ENCODE measurements at places on chromosomes 6 and 20.

DNA sequence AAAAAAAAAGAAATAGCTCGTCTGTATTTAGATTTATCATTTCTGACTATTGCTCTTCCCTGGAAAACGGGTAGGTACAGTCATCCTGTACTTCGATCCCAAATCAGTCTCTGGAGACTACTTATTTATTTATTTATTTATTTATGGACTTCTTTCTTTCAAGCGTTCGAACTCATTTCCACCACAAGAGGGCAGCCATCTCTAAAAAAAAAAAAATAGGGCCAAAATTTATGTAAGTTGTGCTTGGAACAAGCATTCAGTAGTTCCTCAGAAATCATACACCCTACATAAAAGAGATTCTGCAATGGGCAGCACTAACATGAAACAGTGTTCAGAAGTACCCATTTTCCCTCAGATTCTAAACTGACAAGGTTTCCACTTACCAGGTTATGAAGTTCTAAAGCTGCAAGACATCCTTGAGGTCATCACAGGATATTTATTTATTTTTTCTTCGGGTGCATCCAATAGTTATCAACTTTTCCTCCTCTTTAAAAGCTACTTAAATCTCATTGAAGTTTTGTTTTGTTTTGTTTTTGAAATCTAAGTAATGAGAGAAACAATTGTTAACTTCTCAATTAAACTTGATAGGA lies 1.9 kb upstream of the BMP2 start:
- peak; percentile 16 for DNase-seq

DNA sequence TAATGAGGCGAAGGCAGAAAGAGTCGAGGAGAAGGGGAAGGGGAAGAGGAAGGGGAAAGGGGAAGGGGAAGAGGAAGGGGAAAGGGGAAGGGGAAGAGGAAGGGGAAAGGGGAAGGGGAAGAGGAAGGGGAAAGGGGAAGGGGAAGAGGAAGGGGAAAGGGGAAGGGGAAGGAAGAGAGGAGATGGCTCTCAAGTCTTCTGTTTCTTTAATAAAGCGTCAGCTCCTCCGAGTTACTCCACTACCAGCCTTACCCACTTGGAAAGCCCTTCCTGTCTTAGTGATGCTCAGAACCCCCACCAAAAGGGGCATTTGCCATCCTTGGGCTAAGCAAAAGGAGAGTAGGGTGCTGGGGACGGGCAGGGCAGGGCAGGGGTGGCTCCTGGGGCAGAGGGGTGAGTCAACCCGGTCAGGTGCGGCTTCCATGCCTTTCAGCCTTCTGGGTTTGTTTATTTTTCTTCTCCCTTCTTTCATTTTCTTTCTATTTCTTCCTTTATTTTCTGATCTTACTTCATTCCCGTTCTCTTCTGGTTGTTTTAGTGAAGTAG lies 476 bp upstream of the CLIC5 start:
- no peak for DNase-seq

DNA sequence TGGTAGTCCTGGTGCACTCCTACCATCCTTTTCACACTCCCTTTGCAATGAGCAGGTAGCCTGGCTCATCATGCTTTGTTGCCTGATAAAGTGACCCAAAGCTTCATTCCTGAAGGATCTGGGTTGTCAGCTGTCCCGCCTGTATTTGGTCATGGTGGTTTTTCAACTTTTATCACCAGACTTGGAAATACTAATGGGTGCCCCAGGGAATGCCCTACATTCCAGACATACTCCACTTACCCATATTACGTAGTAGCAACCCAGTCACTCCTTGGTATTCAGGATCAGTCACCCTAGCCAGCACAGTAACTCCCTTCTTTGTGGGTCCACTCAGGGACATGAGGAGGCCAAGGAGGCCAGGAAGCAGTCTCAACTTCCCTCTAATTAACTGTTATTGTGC lies 199.2 kb downstream of the MAFB start:
- DNase-seq, result no peak

- no peak for DNase-seq
Observed at GRCh38 chr6:124622351-124622750, 339.9 kb upstream of the RNF217 start.

GRCh38 chr6:92634561-92634960 lies 784.8 kb downstream of the EPHA7 start:
- DNase-seq, result no peak

GRCh38 chr6:1895721-1896120 lies 286.0 kb downstream of the FOXC1 start:
- DNase-seq, result no peak

DNA sequence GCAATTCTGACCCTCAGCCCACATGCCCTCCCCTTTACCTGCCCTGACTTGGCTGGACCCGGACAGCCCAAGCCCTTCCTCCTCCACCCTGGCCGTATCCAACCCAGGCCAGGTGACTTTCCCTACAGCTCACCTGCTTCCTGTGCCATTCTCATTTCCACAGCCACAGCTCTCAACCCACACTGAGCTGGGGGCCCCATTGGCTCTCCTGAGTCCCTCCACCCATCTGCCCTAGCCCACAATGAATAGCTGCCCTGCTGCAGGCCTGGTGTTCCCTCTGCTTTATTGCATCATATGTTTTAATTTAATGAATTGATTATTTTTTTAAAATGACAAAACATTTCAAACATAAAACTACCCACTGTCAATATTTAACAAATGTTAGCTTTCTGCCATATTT lies 118.5 kb upstream of the BACH2 start:
- no peak for DNase-seq

GRCh38 chr6:148247386-148248063 lies 95.1 kb upstream of the SASH1 start:
- DNase-seq, result no peak

GRCh38 chr6:158485431-158485830 lies 74.5 kb upstream of the TMEM181 start:
- no peak for DNase-seq

GRCh38 chr6:56525974-56526789 lies 116.5 kb downstream of the DST start:
- DNase-seq, result no peak

- DNase-seq, result no peak
Observed at GRCh38 chr6:71446057-71446456, 157.4 kb downstream of the OGFRL1 start.

DNA sequence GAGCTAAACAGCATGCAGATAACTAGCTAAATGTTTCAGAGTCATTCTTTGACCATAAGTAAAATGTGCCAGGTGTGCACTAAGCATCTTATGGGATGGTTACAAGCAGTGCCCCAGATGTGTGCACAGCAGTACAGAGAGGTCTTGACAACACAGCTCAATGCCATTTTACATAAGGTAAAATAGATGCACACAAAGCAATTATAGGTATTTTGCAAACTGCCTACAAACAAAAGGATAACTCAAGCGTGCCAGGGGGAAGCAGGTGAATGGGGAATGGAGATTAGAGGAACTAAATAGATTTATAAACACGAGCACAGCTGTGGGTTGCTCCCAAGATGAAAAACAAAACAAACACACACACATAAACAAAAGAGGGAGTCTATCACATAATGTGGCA lies 64.8 kb downstream of the SLC2A10 start:
- no peak for DNase-seq

GRCh38 chr6:8983202-8983688 lies 547.9 kb upstream of the SLC35B3 start:
- peak; percentile 17 for DNase-seq

GRCh38 chr6:107304421-107305025 lies 154.8 kb downstream of the PDSS2 start:
- DNase-seq, result no peak

DNA sequence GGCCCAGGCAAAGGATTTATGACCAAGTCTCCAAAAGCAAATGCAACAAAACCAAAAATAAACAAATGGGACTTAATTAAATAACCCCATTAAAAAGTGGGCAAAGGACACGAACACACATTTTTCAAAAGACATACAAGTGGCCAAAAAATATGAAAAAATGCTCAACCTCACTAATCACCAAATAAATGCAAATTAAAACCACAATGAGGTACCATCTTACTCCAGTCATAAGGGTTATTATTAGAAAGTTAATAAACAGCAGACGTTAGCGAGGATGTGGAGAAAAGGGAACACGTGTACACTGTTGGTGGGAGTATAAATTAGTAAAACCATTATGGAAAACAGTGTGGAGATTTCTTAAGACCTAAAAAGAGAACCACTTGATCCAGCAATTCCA lies 71.1 kb downstream of the CEP162 start:
- DNase-seq, result no peak

GRCh38 chr20:17698384-17698783 lies 1.4 kb upstream of the BANF2 start:
- no peak for DNase-seq

DNA sequence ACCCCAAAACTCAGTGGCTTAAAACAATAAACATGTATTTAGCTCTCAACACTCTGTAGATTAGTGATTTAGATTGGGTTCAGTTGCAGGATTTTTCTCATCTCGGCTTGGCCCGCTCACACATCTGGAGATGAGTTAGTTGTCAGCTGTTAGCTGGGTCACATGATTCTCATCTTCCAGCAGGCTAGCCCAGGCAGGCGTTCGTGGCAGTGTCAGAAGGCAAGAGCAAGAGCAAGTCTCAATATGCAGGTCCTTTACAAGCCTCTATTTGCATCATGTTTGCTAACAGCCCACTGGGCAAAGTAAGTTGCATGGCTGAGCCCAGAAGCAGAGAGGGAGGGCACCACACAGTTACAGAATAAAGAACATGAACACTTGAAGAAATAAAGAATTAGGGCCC lies 83.6 kb upstream of the MYLIP start:
- no peak for DNase-seq

DNA sequence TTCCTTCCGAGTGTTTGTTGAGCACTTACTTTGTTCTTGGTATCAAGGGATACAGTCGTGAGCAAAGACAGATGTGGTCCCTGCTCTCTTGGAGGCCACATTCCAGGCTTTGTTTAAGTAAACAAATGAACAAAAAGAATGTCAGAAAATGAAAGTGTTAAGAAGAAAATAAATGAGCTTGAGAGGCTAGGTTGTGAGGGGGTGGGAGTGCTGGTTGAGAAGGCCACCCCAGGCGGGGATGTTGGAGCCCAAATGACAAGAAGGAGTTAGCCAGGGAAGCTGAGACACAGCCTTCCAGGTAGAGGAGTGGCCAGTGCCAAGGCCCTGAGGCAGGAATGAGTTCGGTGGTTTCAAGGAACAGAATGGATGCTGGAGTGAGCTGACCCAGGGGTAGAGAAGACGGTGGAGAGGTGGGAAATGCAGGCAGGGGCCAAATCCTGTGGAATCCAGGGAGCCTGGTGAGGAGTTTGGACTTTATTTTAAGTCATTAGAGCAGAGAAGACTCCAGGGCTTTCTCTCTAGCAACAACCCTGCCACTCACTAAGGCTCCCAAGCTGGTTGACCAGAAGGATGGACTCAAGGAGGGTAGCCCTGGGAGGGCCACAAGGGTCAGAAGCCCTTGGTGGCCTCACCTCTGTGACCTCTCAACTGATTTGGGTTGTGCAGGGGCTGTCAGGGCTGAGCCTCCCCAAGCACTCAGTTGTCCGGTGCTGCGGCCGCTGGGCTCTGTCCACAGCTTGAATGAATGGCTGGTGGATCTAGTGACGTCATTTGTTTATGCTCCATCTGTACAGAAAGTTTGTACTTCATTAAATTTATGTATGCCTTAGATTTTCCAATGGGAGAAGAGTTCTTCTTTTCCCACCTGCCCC lies 66.0 kb upstream of the STX16 start:
- DNase-seq, result no peak

DNA sequence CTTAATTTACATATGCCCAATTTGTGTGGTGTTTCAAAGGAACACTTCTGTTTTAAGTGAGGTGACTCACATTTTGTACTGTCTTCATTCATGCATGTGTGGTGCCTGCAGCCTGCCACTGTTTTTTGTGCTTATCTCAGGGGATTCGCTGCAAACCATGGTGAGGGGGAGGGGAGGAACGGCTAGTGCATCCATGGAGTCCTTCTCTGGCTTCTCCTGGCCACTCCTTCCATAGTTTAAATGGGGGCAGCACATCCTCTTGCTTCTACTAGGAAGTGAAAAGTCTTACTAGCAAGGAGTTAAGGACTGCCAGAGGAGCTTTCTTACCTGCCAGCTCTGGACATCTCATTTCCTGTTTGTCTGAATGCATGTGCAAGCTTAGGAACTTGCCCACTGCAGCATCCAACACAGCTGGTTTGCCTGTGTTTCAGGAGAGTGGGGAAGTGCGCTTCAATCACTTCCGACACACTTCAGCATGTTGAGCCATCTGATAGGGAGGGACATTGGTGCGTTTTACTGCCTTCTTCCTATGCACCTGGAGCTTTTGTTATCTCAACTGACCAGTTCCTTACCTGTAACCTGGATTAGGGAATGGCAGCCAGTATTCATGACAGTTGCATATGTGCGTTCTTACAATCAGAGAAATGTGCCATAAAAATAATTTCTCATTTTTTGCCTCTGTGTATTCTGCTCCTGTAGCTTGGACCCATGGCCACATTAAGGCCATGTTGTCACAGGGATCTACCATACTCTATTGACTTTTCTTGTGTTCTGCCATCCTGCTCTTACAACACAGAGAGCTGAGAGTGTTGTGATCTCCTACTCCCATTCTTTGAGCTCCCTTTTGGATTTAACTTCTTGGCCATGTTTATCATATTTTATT lies 211.3 kb downstream of the ARID1B start:
- no peak for DNase-seq

GRCh38 chr20:15496501-15497039 lies 1076.7 kb downstream of the KIF16B start:
- no peak for DNase-seq

DNA sequence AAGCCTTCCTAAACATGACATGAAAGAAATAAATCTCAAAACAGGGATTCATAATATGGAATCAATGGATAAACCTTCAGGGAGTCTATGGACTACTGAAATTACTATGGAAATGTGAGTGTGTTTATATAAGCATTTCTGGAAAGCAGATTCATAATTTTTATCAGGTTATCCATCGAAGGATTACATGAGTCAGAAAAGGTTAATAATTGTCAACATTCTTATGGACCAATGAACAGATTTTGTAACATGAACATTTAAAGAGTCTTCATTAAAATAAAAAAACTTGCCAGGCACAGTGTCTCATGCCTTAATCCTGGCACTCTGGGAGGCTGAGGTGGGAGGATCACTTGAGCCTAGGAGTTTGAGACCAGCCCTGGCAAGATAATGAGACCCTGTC lies 84.8 kb downstream of the AHI1 start:
- no peak for DNase-seq

- DNase-seq, result no peak
Observed at GRCh38 chr20:53157443-53158408, 185.6 kb downstream of the TSHZ2 start.

GRCh38 chr20:61807471-61808160 lies 258.1 kb downstream of the TAF4 start:
- no peak for DNase-seq

All from KG1 (cell line).